ENCODE measurements at places on chromosomes 4 and X. TPM values are rescaled to one million over a fixed set of nuclear protein-coding genes. Genes with fewer than 3 reads are reported as not detected.

NEIL3 gene
- 15.0 TPM for total RNA-seq

GAGE12J gene
- total RNA-seq = not detected

TNIP3 gene
- total RNA-seq = 0.38 TPM

PDCL2 gene
- total RNA-seq = not detected

CSAG3 gene
- not detected for total RNA-seq

TCP11X2 gene
- not detected for total RNA-seq

HERC5 gene
- 5.1 TPM for total RNA-seq

EFHC2 gene
- 0.28 TPM for total RNA-seq
